Activated naive CD8-positive, alpha-beta T cell treated with anti-CD3 and anti-CD28 coated beads for 36 hours (primary cell): ENCODE measurements at places on chromosomes 4 and X. TPM values are rescaled to one million over a fixed set of nuclear protein-coding genes. Genes with fewer than 3 reads are reported as not detected.

Gene ANXA3
- 3.4 TPM for total RNA-seq

GRCh38 chr4:165866019-165866650 lies 6.9 kb upstream of the TLL1 start:
- DNase-seq: no peak

Gene HGFAC
- not detected for total RNA-seq

DNA sequence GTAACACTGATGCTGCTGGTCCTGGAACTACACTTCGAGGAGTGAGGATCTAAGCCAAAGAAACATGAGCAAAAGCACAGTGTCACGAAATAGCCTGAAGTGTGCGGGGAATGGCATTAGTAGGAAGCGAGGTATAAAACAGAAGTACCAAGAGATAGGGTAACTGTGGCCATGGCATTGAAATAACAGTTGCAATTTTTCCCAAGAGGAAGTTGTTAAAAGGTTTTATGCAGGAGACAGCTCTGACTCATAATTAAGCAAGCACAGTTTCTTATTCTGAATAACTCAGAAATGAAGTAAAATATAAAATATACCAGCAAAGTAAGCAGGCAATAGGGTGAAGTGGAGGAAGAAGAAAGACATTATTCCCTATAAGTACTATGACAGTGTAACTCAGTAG lies 90.3 kb upstream of the TMEM150C start:
- DNase-seq: no peak

DNA sequence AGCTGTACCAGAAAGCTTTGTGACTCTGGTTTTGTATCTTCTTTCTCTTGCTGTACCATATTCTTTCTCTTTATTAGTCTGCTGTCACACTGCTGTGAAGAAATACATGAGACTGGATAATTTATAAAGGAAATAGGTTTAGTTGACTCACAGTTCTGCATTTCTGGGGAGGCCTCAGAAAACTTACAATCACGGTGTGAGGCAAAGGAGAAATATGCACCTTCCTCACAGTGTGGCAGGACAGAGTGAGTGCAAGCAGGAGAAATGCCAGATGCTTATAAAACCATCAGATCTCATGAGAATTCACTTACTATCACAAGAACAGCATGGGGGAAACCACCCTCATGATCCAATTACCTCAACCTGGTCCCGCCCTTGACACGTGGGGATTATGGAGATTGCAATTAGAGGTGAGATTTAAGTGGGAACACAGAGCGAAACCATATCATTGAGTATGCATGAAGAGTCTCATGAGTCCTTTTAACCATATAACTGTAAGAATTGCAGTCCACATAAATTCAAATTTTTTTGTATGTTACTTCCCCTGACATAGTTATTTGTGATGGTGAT lies 67.4 kb upstream of the INPP4B start:
- no peak for DNase-seq

Gene LPAR4
- total RNA-seq: not detected

Gene HELT
- not detected for total RNA-seq

GRCh38 chr4:185657699-185658098 lies 122.4 kb upstream of the PDLIM3 start:
- no peak for DNase-seq

DNA sequence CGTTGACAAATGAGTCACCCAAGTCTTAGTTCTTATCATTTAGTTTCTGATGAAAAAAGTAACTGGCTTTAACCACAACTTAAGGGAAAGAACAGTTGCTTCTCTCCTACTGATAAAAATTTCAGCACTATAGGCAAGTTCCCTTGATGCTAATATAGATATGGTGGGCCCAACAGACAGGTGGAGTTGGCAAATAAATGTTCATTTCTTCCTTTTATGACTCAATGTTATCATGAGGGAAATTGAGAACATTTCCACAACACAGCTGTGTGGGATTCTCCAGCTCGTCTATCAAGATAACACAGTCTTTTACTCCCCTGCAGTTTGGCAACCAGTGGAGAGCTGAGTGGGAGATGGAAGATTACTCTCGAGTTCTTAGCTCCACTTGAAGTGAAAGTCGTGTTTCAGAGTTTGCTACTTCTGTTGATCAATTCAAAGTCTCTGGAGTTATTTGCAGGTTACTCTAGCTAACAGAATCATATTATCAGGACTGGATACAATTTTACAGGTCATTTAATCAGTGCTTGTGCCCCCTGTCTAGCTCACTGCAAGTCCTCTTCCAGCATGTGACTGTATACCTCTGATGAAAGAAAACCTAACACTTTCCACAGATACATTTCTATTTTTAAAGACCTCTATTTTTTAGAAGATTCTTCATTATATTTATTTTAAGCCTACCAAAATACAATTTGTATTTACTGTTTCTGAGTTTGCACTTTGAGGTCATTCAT lies 270.6 kb upstream of the GK2 start:
- no peak for DNase-seq

DNA sequence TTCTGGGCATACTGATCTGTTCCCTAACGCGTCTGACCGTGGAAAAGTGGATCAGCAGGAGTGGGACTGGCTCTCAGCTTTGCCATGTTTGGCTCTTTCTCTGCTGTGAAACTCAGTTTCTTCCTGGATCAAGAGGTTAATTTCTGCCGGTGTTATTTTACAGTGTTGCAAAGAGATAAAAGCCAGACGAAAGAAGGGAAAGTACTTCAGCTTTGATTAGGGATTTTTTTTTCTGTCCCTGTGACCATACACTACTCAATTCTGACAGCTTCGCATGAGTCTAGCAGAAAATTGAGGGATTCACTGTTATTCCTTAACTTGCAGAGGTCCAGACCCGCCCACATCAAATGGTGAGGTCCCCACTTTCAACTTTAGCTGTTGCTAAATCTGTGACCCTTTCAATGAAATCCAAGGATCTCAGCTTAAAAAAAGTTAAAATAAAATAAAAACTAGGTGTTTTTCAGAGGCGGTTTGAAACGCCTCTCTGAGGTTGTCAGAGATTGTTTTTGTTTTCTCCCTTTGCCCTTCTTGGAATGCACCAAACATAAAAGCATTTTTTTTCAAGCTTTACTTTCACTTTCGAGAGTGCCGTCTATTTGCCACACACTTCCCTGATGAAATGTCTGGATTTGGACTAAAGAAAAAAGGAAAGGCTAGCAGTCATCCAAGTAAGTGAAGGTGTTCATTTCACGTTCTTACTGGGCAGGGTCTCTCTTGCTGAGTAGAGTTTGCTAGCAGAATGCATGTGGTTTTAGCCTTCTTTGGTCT lies at the start of gene TLR3:
TLR3 (plus strand) TSS at position 576 of the 768 bp plus-strand sequence. CDS start 7,464 bp downstream, outside the sequence.
- DNase-seq: no peak

Gene TSPAN7
- total RNA-seq: 0.28 TPM

- DNase-seq: no peak
Observed at GRCh38 chr4:171875291-171875690, 62.1 kb downstream of the GALNTL6 start.

DNA sequence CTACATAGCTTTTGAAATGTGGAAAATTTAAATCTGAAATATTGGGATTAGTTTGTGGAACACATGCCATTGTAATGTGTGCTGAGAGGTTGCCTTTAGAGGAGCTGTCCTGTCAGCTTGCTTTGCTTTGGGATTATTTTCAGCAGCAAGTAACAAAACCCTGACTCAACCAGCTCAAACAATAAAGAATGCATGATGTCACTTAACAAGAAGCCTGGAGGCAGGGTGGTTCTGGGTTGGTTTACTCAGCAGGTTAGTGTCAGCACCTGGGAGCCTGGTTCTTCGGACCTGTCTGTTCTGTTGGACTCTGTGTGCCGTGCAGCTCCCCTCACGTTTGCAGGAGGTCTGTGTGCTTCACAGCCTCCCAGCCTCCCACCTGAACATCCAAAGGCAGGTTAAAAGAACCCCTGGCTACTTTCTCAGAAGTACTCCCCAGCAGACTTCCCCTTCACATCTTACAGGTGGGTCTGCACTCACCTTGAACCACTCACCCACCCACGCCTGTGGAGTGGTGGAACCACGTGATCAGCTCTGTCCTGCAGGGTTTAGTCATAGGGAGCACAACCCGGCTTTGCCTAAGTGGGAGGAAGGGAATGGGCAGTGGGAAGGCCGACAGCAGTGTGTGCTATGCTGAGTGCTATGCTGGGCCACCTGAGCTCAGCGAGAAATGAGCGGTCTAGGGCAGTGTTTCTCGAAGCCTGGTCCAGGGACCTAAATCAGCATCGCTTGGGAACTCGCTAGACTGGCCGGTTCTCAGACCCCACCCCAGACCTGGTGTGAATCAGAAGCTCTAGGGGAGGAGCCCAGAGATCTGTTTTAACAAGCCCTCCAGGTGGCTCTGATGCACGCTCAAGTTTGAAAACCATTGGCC lies 20.4 kb downstream of the TMEM131L start:
- peak; percentile 38 for DNase-seq
